Purkinje cell (primary cell): ENCODE measurements at places on chromosomes 2 and 18. TPM values are rescaled to one million over a fixed set of nuclear protein-coding genes. Genes with fewer than 3 reads are reported as not detected.

The POTEC gene
- not detected in 2 replicates for polyA plus RNA-seq

The MBP gene
- polyA plus RNA-seq: 12.2 and 13.8 TPM in 2 replicates

The GAD1 gene
- polyA plus RNA-seq: 377 and 427 TPM in 2 replicates

The SERPINB4 gene
- 0.55 TPM in 1 of 2 replicates, not detected in the other for polyA plus RNA-seq

The MBOAT2 gene
- 27.3 and 37.9 TPM in 2 replicates for polyA plus RNA-seq

The OTOF gene
- polyA plus RNA-seq: not detected in 2 replicates

The GPR35 gene
- not detected in 2 replicates for polyA plus RNA-seq

The POTEJ gene
- polyA plus RNA-seq: 0.16 TPM in 1 of 2 replicates, not detected in the other

The FLACC1 gene
- polyA plus RNA-seq: 0.88 and 1.1 TPM in 2 replicates

The SCYGR4 gene
- not detected in 2 replicates for polyA plus RNA-seq

The DPP4 gene
- 0.11 TPM in 1 of 2 replicates, not detected in the other for polyA plus RNA-seq

The ABCG5 gene
- polyA plus RNA-seq: 0.48 and 1.3 TPM in 2 replicates

The SNTG2 gene
- polyA plus RNA-seq: 1.6 and 2.0 TPM in 2 replicates

The CD207 gene
- polyA plus RNA-seq: not detected in 2 replicates

The TFPI gene
- 6.2 and 7.4 TPM in 2 replicates for polyA plus RNA-seq

The PTMA gene
- polyA plus RNA-seq: 236 and 278 TPM in 2 replicates

The C2orf72 gene
- polyA plus RNA-seq: 3.6 and 5.2 TPM in 2 replicates

The RBMS1 gene
- 86.1 and 133 TPM in 2 replicates for polyA plus RNA-seq

The USP40 gene
- polyA plus RNA-seq: 2.9 and 12.2 TPM in 2 replicates

The PDCD1 gene
- polyA plus RNA-seq: not detected in 2 replicates

The SERPINB13 gene
- polyA plus RNA-seq: not detected in 2 replicates

The TUBB8B gene
- polyA plus RNA-seq: not detected in 2 replicates
